HepG2 (cell line): ENCODE measurements at places on chromosomes 3 and 15.

DNA sequence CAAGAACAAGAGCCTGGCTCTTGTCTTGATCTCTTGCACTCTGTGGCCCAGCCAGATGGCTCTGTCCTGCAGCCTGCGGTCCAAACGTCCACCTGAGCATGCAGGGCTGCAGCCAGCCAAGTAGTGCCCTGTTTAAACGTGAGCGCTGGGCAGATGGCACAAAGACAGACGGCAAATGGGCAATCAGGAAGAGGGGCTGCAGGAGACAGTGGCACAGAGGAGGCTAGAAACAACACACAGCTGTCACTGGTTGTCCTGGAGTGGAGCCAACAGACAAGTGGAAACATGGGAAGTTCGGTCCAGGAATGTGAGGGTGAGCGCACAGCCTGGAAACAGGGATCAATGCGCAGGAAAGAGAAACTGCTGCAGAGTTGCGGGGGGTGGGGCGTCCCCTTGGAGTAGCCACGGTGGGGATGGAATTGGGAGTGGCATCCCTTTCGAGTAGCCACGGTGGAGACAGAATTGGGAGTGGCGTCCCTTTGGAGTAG is 10.7 kb upstream of the ZXDC start:
- no peak for DNase-seq

GRCh38 chr15:63051156-63052066 is 8.9 kb downstream of the TPM1 start:
- peak; percentile 78 for DNase-seq

GRCh38 chr3:1848935-1849334 is 249.7 kb upstream of the CNTN4 start:
- DNase-seq, result no peak

DNA sequence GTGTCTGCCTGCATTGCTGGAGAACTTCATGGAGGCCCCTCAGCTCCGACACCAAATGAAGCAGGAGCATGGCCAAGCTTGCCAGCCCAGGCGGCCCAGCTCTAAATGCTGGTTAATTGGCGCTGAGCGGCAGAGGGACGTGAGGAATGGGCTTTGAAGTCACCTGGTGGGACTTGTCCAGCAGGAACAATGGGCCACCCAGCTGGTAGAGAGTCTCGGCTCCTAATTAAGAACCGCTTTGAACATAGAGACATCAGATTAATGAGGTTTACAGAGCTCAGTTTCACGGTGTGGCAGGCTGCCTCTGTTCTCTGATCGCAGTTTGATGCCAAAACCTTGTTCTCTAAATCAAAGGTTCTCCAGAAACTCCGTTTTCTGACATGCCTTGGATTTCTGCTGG is 77.5 kb upstream of the LINGO1 start:
- DNase-seq, result no peak

DNA sequence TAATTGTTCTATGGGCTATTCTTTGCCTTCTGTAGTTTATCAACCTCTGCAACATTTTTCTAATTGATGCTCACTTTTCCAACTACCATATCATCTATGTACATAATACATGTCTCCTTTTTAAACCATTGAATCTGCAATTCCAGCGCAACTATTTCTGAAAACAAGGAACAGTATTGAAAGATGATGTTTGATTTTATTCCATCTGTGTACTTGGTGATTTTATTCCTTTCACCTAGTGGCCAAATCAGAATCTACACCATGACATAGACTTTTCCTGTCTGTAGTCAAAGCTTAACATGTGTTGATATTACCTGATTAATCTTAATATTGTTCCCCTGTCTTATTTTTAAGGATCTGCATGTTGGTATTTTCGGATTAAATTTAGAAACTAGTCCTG is 13.0 kb downstream of the NKTR start:
- no peak for DNase-seq

DNA sequence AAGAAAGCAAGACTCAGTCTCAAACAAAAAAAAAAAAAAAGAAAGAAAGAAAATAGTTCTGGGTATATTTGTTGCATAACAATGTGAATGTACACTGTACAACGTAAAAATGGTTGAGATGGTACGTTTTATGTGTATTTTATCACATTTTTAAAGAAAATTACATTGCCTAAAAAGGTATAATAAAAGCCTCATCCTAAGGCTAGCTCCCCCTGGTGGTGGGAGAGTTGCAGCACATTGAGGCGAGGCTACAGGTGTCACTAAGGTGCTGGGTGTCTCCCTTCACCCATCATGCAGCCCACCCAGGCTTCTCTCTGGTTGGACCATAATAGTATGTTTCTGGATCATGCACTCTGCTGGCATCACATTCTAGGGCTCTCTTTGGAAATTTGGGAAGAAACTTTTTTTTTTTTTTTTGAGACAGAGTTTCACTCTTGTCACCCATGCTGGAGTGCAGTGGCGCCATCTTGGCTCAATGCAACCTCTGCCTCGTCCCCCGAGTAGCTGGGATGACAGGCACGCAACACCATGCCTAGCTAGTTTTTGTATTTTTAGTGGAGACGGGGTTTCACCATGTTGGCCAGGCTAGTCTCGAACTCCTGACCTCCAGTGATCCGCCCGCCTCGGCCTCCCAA is 12.4 kb upstream of the RAB11A start:
- peak; percentile 64 for DNase-seq

GRCh38 chr3:46695177-46695961 is 1.9 kb upstream of the ALS2CL start:
- DNase-seq, result no peak

DNA sequence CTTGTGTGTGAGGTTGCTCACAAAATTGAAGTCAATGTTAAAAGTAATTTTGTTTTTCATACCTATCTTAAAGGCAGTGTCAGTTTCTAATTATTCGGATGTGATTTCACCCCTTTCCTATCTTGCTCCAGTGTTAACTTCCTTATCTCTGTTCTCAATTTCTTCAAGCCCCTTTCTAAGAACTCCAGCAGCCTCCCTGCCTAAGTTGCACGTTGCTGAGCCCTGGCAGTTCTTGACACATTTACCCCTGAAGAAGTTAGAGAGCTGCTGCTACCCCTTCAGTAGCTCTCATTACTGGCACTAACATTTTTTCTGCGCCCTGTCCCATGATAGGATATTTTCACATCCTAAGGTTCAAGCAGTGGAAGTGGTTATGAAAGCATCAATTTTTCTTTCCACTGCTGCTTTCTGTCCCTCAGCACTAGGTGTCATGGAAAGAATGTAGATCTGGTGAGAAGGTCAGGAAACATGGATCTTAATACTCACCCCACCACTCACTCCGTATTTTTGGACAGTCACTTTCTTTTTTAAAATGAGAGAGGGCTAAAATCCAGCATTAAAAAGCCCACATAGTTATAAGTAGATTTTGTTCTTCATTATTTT is 62.9 kb downstream of the OPA1 start:
- no peak for DNase-seq

DNA sequence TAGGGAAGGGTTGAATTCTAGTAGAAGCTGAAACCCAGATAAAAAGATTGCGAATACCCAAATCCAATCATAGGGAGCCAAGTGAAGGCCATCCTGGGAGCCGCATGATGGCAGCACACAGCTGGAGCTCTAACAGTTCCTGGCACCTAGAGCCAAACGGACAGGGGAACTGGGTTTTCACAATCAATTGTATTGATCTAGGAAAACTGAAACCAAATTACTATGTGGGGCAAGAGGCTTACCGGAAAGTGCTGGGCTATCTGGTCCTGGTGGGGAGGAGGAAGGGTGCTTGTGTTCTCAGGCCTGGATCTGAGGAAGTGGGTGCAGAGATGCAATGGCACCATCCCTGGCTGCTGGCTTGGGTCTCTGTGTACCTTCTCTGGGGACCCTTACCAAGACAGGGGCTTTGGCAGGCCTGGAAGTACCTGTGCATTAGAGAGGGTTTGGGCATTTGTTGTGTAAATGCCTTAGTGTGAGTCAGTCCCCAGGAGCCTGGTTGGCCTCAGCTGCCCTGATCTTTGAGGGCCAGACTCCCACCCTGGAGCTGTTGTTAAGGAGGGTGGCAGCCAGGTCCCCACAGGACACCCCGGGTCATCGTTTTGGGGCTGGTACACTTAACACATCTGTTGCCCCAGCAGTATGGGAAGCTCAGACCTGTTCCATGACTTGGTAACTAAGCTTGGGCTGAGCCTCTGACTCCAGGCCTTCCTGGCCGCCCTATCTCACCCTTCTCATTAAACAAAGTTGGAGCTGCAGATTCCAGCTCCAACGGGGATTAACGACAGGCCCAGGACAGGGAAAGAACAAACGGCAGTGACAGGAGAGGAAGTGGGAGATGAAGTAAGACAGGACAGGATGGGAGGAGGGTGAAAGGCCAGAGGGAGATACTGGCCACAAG is 8.9 kb upstream of the FURIN start:
- DNase-seq, result peak; percentile 71

DNA sequence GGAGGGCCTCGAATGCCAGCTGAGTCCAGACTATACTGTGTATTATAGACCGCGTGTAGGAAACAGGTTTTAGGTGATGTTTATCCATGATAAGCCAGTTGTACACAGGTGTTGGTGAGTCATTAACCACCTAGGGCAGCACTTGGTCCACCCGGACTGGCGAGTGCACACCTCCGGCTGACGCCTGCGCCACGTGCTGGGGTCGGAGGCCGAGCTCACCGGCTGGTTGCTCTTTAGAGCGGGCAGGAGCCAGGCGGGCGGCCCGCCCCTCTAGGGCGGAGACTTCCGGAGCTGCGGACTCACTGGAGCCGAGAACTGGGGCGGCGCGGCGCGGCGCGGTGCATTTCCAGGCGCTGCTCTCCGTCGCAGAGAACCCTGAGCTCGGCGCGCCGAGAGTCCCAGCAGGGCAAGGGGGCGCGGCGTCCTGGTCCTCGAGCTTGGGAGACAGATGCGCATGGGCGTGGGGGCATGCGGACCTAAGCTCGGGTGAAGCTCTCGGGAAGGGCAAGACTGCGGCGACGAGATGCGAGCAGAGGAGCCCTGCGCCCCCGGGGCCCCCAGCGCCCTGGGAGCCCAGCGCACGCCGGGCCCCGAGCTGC is at the start of gene ESYT3:
Gene ESYT3, plus strand, starts transcription at position 341 of the 599 bp plus-strand sequence. Its CDS starts 183 bp downstream, at position 524.
- DNase-seq, result peak; percentile 73

DNA sequence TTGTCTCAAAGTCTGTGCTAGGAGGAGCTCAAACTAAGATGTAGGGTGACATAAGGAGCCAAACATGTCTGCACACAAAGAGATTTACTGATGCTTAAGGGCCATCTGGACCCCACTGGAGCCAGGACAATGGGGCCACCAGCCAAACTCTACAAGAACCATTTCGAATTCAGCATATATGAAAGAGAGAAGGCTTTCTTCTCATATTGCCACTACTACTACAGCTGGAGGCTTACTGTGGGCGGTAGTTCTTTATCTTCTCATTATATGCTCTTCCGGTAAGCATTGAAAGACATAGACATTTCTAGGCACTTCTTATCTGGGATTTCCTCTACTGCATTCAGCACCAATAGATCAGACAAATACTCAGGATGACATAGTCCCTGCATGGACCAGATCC is 404.4 kb upstream of the PROK2 start:
- no peak for DNase-seq

DNA sequence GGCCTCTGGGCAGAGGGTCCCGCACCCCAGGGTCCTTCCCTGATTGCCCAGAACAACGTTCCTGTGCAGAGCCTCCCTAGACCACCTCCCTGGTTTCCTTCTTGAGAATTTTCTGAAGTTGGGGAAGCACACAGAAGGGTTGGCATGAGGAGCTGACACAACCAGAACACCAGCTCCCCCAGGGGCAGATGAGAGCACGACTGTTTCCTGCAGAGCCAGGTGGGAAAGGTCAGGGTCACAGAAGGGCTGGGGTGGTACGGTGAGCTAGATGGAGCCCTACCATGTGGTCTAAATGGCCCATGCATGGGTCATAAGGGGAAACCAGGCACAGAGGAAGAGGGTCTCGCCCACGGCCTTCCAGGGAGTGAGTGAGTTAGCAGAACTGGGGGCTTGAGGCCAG is 10.4 kb downstream of the PPCDC start:
- no peak for DNase-seq

DNA sequence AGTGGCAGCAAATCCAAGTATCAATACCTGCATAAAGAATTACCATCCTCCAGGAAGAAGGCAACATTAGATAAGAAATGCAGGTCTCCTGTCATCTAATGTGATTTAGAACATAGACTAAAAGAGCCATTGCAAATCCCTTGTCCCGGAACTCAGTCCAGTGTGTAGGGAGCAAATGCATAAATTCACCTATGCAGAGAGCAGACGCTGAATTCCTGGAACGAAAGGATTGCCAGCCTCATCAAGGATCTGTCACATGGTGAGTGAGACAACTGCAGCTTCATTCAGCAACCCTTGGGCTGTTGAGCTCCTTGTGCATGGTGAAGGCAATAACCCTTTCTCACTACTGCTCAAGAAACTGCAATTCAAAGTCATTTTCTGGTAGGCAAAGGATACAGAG is 696.8 kb upstream of the CFAP20DC start:
- DNase-seq, result no peak

- no peak for DNase-seq
Observed at GRCh38 chr3:102165367-102165766, 269.4 kb upstream of the ZPLD1 start.

GRCh38 chr15:32923176-32923575 is 205.4 kb downstream of the GREM1 start:
- no peak for DNase-seq

GRCh38 chr3:125075738-125076137 is 19.9 kb upstream of the HEG1 start:
- DNase-seq, result no peak

DNA sequence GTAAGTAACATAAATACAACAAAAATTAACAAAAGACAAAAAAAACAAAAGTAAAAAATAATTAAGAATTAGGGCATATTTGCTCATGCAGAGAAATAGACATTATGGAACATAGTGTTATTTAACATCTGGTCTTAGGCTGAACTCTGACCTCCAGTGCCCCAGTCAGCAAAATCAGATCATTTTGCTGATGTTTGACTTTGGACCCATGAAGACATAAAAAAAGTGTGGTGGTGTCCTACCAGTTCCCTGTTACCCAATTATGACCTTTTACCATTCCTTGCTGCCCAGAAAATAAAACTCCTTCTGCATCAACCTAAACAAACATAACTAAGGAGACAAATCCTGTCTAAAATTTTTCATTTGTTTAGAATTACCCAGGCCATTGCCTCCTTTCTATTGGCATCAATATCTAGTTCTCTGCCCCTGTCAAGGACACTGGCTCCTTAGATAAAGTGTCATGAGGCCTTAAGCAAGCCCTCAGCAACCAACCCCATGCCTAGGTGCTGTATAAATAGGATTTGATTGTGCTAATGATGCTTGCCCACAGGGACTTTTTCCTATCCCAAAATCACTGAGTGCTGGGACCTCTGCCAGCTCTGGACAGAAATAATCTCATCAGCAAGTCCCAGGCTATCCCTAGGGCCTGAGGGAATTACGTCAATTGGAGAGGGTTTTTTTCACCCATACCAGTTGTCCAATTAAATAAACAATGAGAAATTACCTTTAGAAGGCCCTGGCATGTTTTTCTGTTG is 334.5 kb upstream of the UMPS start:
- no peak for DNase-seq

DNA sequence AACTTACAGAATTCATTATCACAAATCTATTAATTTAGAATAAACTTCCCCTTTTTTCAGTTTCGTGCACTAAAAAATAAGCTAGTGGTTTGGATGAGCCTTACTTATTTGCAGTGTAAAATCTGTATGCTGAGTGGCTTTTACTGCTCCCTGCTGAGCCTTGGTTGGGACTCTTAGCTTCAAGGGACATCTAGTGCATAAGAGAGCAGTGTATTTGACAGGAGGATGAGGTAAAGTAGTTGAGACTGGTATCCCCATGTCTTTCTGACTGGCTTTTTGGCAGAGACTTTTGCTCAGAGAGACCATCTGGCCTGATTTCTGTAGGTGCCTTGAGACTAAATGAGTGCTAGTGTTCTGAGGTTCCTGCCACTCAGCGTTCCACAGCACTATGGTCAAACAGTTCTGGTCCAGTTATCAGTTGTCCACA is 11.8 kb downstream of the CAPN7 start:
- DNase-seq, result no peak
